Endothelial cell of umbilical vein (primary cell): ENCODE measurements at places on chromosomes 6 and 20.

- no peak for DNase-seq
These were observed 140.1 kb downstream of the REV3L start for GRCh38 chr6:111342913-111343312.

DNA sequence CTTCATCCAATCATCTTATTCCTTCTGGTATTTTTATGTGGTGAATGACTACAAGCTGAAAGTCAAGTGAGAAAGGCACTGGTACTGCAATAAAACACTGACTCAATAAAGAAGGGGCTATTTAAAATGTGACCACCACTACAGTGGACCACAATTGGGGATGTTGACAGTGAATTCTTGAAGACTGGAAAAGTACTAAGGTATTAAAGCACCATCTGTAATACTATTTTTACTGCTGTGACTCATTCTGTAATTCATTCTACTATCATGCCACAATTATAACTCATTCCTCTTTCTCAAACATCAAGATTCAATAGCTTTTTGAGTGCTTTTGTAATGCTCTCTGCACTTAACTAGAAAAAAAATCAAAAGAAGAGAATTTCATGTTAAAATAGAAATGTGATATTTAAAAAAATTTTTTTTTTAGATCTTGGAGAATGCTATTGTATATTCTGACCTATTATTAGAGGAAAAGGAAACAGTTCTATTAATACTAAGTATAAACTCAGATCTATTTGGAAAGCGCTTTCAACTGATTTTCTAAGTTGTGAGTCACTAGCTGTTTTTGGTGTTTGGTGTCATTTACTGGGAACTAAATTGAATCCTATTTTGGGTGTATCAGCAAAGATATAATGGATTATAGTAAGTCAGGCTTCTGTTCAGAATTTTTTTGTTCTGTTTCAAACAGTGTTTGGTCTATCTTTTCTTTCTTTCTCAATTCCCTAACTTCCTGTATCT, 104.7 kb upstream of the TMEM170B start:
- DNase-seq, result peak; percentile 64

DNA sequence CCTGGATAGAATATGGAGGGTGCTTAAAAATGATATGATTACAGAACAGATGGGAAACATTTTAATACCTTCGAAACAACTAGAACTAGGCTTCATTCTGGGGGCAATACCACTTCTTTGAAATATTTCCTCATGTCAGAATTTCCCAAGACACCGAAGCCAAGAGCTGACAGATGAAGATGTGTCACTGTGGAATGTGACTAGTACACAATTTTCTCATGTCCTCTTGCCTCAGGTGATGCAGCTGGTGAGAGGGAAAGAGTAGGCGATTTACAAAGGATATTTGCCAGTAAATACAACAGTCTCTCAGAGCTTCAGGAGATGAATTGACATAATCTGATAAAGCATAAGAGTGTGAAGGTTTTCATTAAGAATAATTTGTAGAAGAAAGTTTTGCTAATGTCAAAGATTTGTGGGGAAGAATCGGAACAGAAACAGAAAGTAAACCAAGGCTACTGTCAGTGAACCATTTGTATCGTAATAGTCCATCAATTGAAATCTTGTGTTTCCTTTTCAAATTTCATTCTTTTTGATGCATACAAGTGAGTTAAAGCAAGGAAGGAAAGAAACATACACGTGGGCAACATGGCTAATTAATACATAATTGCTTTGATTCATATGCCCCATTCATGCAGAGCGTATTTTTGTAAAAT, 164.7 kb upstream of the CCN2 start:
- peak; percentile 54 for DNase-seq

GRCh38 chr20:50191544-50192363, 1.1 kb downstream of the CEBPB start:
- DNase-seq, result peak; percentile 68

DNA sequence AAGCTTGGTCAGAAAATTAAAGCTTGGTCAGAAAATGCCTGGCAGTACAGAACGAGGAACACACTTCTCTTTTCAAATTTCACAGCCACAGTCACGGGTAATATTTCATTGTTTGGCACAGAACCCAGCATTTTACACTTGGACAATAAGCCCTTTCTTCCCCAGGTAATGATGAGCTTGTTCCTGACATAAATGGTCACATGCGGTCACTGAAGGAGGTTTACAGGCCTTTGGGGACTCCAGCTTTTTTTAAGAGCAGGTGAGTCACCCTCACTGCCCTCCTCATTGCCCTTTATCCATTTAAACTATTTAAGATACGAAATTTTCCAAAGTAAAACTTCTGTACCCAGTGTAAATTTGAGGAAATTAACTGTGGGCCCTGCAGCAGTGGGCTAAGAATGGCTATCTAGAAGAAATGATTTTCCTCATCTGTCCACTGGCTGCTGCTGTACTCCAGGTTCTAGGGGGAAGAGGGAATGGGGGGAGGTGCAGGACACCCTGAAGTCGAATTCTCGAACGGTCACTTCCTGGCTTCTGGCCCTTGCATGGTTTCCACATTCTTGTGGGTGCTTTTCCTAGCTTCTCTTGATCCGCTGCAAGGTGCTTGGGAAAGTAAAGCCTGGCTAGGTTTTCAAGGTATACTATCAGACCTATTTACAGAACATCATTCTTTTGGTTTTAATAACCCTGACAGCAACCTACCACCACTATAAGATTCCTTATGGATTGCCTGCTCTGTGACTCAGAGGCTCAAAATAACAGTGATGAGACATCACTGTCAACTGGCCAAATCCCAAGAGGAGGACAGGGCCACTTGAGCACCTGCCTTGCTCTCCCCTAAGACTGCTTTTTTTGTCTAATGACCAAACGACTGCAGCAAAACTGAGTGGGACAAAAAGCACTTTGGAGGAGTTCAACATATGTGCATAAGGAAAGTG, 75.8 kb downstream of the PREP start:
- DNase-seq, result no peak

DNA sequence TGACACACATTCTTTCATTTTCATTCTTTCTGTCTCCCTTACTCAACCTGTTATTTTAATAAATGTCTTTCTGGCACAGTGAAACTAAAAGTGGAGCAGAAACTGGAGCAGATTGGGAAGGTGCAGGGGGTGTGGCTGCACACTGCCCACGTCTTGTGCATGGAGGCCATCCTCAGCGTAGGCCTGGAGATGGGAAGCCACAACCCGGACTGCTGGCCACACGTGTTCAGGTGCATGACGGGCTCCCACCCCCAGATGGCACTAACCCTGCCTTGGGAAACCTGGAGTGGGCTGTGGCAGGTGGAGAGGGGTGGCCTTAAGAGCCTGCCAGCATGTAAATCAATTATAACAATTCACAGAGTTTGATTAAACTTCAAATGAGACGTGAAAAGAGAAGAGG, 71.4 kb upstream of the PBOV1 start:
- DNase-seq, result no peak

- no peak for DNase-seq
These were observed 73.6 kb downstream of the SPTLC3 start for GRCh38 chr20:13082378-13082777.

- DNase-seq, result no peak
These were observed 69.2 kb downstream of the TPD52L1 start for GRCh38 chr6:125222531-125223455.

GRCh38 chr20:49937027-49937929, 1.1 kb downstream of the RNF114 start:
- peak; percentile 19 for DNase-seq

- no peak for DNase-seq
These were observed 382.4 kb upstream of the ADGRB3 start for GRCh38 chr6:68252632-68253031.

DNA sequence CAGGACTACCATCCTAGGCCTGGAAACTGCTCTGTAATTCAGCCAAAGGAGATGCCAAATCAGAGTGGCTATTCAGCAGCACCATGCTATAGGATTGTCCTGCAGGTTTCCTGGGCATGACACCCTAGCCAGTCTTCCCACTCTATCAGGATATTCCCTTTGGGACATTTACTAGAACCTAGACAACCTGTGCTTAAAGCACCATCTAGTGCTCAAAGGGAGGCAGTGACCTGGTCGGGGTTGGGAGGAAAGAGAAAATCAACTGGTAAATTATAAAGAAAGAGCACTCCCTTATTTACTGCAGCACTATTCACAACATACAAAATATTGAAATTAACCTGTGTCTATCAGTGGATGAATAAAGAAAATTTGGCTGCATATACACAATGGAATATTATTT, 67.2 kb upstream of the SMLR1 start:
- peak; percentile 47 for DNase-seq

- no peak for DNase-seq
These were observed 40.3 kb downstream of the FYN start for GRCh38 chr6:111832833-111833418.

DNA sequence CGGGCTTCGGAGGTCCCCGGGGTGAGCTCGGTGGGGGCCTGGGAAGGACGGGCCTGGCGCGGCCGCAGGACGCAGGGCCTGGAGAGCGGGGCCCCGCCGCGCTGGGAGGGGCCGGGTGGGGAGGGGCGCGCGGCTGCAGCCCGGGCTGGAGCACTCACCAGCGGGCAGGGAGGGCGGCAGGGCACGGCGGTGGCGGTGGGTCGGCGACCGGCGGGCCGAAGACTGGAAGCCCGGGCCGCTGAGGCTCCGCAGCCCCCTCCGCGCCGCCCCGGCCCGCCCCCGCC, at the start of gene GATA5:
Gene GATA5, minus strand, starts transcription at position 224 of the 284 bp plus-strand sequence. CDS start 474 bp downstream, outside the sequence.
- no peak for DNase-seq

- peak; percentile 84 for DNase-seq
These were observed 37.4 kb downstream of the COX4I2 start for GRCh38 chr20:31674895-31675827.

DNA sequence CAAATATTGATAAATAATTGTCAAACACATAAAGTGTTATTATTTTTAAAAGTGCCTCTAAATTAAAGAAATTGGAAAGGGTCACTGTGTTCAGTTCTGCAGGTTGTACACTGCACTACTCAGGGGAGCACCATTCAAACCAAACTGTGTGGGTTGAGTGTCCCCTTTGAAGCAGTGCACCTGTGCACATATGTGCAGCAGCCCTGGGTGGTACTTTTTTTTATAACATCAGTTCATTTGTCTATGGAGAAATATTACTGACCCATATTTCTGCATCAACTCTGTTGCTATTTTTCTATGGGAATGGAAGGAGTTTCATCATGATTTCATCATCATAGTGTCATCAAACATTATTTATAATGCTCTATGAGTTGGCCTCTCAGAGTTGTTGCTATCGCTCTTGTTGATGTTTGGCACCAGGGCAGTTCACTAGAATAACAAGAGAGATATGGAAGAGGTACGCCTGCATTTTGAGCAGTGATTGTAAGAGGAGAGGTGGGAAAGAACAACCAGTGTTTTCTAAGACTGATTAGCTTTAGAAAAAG, 457.6 kb downstream of the TFAP2A start:
- DNase-seq, result no peak

DNA sequence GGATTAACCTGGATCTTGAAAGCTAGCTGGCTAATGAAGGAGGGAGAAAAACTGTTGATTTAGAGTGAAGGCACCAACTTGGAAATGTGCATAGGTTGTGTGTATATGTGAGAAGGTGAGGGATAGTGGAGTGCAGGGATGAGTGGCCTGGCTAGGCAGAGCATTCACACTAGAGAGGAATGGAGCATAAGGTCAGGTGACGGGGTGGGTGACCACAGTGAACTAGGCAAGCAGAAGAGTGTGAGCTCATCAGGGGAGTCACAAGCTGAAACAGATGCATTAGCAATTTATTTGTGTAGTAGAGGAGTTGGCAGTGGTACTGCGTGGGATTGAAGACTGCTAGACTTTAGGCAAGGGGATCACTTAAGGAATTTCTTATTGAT, 10.5 kb downstream of the ANKRD66 start:
- no peak for DNase-seq

- DNase-seq, result no peak
These were observed 31.0 kb upstream of the ULBP3 start for GRCh38 chr6:150099953-150100352.

DNA sequence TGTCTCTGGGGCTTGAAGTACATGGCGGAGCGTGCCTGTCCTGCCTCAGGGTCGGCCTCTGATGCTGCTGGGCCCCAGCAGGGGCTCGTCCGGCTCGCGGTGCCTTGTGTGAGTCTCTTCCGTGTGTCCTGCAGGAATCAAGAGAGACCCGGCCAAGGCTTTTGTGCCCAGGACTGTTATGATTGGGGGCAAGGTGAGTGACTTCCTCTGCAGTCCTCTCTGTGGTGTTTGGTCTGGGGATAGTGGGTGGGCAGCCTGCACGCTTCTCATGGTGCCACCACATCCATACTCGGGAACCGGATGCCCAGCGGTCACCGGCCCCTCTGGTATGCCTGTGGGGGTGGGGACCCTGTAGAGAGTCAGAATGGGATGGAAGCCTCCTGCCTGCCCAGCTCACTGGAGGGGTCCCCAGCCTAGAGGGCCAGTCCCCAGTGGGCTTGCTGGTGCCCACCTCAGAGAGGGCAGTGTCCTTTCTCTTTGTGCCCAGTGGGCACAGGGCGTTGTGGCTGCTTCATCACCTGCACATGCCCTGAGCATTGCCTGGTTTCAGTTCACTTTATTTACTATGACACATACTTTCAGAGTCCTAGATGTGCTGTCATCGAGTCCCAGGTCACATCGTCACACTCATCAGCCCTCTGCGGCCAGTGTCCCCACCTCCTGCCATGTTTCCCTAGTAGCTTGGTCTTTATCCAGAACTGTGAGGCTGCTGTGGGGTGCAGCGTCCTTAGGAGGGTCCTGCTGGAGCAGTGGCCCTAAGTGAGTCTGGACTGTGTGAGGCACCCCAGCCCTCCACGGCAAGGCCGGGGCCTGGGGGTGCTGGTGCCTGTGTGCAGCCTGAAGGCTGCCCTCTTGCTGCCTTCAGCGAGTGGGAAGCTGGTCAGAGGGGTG, 40.7 kb downstream of the PYGB start:
- DNase-seq, result no peak

- no peak for DNase-seq
These were observed 87.0 kb upstream of the RSPO3 start for GRCh38 chr6:127031511-127031910.
